ENCODE measurements at places on chromosomes 6 and 20.

GRCh38 chr20:31861385-31862156, 8.8 kb downstream of the DUSP15 start:
- DNase-seq, result peak; percentile 64

- peak; percentile 56 for DNase-seq
Measured at GRCh38 chr6:131029626-131030297, 33.3 kb downstream of the EPB41L2 start.

DNA sequence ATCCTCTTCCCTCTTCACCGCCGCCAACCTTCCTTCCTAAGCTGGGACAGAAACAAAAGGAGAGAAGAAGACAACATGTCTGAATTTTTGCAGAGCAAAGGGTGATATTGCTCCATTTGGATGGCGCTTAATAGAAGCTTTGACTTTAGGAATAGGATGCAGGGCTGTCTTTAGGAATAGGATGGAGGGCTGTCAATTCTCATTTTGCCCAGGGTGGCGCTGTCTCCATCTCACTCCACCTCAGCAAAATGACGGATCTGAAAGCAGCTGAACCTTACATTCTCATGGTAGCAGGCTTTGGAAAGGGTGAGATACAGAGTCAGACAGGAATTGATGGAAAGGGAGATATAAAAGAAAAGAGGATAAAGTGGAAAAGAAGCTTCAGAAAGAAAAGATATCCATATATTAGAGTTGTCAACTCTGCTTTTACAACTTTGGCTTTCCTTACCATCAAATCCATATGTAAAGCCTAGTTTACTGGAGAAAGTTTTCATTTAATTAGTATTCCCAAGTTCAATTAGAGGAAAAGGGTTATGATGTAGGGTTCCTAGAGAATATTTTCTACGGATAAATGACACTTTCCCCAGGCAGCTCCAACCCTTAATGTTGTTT, 2.4 kb downstream of the MTCL3 start:
- peak; percentile 67 for DNase-seq

DNA sequence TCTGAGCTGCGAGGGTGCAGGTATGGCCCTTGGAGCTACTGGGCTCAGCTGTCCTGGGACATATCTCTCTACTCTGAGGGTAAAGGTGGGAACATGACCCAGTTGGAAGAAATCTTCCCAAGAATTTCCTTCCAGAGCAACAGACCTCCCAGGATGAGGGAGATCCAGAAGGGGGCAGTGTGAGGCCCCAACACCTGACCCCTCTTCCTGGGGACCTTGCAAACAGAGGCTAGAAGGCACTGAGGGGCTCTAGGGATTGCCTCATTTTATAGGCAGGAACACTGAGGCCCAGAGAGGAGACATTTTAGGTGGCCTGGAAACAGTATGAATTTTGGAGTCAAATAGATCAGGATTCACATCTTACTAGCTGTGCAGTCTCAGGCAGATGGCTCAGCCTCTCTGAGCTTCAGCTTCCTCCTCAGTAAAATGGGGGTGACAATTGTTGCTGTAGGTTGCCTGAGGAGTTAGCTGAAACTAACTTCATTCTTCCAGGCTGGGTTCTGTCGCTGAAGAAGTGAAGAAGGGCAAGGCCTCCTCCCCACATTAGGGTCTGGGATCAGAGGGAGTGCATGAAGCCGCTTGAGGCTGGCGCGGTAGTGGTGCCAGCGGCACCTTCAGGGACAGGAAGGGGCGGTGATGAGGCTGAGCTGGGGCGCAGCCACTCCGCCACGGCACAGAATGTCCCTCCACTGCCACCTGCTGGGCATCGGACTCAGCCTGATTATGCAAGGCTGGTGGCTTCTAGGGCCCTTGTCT, 11.4 kb downstream of the KCNK17 start:
- peak; percentile 84 for DNase-seq

DNA sequence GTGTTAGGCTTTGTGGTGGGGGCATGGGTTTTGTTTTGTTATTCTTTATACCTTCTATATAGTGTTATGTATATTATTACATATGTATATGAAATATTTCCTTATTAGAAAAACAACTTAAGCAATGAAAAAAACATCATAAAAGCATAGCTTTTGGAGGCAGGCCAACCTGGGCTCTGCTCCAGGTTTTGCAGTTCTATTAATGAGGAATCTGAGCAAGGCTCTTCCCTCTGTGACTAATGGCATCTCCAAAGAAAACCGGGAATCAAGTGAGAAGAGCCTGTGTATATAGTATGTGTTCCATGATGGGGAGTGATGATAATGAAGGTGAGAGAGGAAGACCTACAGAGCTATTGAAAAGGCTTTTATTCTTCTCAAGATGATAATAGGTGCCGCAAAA, 291.1 kb downstream of the CLIC5 start:
- peak; percentile 59 for DNase-seq

- peak; percentile 89 for DNase-seq
Measured at GRCh38 chr20:49484180-49485140, 2.0 kb upstream of the KCNB1 start.
